ENCODE measurements at places on chromosomes 7 and 10. TPM values are rescaled to one million over a fixed set of nuclear protein-coding genes. Genes with fewer than 3 reads are reported as not detected.

AGAP5 gene
- total RNA-seq = 18.2 TPM

GATA3 gene
- total RNA-seq = 293 TPM

HOXA1 gene
- total RNA-seq = 0.16 TPM

HOXA9 gene
- total RNA-seq = not detected

TFR2 gene
- 19.7 TPM for total RNA-seq

CDHR1 gene
- 0.34 TPM for total RNA-seq

HPSE2 gene
- total RNA-seq = not detected

Measured in activated T-helper 2 cell treated with anti-CD3 and anti-CD28 coated beads, Interferon-gamma antibody, Interleukin-2, Interleukin-4, amounts not matched to agents 10 μg/mL and 5 μg/mL and 100 μg/mL, durations not matched to agents 14 hours and 24 hours and 36 hours (primary cell).